Activated CD4-positive, alpha-beta T cell treated with anti-CD3 and anti-CD28 coated beads, Interleukin-2, amount 50 U/mL, for 4 hours (primary cell): ENCODE measurements at places on chromosomes 7 and 10.

- no peak for DNase-seq
Observed at GRCh38 chr10:92997620-92998019, 63.0 kb upstream of the CYP26C1 start.

GRCh38 chr7:50431722-50432305, 18.3 kb downstream of the FIGNL1 start:
- DNase-seq, result no peak

- DNase-seq, result no peak
Observed at GRCh38 chr7:100856871-100857282, 4.4 kb downstream of the SLC12A9 start.

GRCh38 chr7:100428967-100429636, 529 bp upstream of the MEPCE start:
- peak; percentile 100 for DNase-seq

DNA sequence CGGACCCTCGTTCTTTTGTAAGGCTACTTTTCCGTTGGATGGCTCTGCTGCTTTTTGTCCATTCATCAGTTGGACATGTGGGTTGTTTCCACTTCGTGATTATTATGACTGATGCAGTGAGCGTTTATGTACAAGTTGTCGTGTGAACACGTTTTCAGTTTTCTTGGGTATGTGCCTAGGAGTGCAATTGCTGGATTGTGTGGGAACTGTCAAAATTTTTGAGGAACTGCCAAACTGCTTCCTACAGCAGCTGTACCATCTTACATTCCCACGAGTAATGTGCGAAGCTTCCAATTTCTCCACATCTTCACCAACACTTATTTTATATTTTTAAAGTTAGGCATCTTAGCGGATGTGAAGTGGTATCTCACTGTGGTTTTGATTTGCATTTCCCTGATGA, 10.4 kb downstream of the FKBP6 start:
- no peak for DNase-seq

DNA sequence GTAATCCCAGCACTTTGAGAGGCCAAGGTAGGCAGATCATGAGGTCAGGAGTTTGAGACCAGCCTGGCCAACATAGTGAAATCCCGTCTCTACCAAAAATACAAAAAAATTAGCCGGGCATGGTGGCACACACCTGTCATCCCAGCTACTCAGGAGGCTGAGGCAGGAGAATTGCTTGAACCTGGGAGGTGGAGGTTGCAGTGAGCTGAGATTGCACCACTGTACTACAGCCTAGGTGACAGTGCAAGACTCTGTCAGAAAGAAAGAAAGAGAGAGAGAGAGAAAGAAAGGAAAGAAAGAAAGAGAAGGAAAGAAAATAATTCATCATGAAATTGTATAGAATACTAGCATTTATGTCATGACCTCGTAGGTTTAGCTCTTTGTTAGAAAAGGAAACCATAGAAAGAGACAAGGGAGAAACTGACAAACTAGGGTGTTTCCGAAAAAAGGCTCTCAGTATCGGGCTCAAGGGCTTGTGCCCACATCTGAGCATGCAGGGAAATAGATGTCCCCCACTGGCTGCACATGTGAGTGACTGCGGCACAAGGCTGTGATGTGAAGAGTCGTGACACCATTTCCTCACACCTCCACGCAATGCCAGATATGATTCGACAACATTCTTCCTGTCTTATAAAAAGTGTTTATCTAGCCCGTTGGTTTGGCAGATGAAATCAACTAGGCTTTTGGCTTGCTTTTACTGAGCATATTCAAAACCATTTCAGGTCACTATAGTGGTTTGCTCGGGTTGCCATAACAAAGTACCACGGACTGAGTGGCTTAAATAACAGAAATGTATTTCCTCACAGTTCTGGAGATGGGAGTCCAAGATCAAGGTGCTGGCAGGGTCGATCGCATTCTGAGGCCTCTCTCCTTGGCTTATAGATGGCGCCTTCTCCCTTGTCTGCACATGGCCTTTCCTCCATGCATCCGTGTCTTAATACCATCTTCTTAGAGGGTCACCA, 2.0 kb downstream of the SRGN start:
- DNase-seq, result peak; percentile 61

- no peak for DNase-seq
Observed at GRCh38 chr10:86727470-86727869, 28.9 kb upstream of the BMPR1A start.

DNA sequence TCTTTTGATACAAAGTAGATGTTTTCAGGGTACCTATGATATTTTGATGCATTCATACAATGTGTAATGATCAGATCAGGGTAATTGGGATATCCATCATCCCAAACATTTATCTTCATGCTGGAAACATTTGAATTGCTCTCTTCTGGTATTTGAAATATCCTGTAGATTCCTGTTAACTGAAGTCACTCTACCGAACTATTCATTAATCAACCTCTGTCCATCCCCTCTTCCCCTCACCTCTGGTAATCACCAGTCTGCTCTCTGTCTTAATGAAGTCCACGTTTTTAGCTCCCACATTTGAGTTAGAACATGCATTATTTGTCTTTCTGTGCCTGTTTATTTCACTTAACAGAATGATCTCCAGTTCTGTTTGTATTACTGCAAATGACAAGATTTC, 11.3 kb downstream of the MTG1 start:
- DNase-seq, result no peak

DNA sequence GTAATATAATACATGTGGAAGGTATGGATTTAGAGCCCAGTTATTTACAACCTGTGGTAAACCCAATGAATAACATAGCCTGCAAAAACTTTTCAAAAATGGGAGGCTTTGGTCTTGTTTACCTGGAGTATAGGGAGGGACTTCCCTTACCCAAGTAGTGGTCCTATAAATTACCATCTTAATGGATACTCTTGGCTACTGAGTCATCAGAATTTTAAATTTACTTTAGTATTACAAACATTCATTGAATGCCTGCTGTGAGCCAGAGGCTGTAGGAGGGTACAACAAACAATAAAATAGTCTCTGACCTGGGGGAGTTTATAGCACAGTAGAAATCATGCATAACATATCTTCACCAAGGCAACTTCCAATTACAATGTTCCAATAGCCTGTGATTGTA, 365.1 kb downstream of the BBS9 start:
- DNase-seq, result no peak

GRCh38 chr7:98823226-98823625, 46.6 kb downstream of the TMEM130 start:
- DNase-seq, result no peak

GRCh38 chr7:109901926-109902325, 1189.0 kb upstream of the LRRN3 start:
- no peak for DNase-seq

DNA sequence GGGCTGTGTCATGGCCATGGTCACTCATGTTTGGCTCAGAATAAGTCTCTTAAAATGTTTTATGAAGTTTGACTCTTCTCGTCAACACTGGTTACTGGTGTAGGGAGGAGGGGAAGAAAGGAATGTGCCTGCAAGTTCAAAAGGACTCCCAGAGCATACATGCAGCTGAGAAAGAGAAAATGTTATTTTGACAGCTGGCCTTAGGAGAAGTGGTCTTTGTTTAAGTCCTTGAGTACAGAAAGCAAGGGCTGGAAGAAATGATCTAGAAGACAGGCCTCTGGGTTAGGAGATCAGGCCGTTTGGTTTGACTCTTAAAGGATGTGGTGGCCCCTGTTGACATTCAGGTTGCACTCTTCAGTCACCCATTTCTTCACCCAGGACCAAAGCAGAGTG, 245.5 kb downstream of the REEP3 start:
- no peak for DNase-seq

DNA sequence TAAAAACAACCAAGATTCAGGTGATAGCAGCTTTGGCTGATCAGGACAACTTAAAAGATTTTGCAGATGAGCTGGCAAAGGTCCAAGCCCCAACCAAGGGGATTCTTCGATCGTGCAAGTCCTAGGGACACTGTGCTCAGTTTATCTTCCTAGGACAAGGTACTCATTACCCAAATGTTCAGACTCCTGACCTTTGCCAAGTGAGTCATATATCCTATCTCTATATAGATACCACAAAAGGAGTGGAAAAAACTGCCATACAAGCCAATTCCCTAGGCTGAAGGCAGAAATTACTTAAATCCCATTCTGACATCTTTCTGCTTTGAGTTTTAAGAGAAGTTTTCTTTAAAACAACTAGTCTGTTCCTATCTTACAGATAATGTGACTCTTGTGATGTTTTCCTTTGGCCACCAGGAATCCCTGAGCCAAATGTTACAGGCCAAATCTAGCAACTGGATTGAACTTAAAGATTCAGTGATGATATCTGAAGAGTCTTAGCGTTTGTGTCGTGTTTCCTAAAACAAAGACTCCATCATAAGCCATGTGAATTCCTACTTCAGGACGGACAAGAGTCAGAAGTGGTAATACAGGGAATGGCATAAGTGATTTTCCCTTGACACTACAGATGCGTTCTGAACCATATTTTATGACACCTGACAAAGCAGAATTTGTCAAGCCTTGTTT, 142.6 kb upstream of the ASAH2 start:
- DNase-seq, result no peak

DNA sequence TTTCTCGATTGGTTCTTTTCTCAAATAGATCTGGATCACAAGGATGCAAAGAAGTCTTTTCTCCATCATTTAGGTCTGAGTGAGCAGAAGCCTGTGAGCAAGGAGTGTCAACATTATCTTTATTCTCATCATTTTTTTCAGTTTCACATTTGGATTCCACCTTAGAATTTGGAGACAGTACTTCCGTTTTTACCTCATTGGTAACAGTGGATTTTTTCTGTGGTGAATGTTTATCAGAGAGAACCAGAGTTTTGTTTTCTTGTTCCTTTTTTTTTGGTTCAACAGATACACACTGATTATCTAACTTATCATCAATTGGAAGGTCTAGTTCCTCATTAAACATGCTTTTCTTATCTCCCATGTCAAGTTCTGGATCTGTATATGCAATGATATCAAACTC, 151.3 kb downstream of the GALNT11 start:
- no peak for DNase-seq

- DNase-seq, result no peak
Observed at GRCh38 chr10:96978621-96979154, 146.6 kb downstream of the LCOR start.

DNA sequence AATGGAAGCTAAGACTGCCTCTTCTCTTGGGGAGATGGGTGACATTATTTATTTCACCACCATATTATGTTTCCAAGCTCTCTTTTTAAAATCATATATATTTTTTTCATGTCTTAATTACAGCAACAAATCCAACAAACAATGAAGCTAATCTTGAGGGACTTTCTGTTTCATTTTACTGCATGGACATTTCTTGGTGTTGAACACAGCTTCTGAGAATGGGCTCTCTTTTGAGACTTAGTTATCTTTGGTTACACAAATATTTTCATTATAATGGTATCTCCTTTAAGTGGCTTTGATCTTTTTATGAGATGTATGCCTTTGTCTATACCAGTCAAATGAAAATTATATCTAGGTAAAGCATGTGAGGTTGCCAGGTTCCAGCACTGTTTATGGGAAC, 210.0 kb upstream of the LRRN3 start:
- DNase-seq, result no peak

DNA sequence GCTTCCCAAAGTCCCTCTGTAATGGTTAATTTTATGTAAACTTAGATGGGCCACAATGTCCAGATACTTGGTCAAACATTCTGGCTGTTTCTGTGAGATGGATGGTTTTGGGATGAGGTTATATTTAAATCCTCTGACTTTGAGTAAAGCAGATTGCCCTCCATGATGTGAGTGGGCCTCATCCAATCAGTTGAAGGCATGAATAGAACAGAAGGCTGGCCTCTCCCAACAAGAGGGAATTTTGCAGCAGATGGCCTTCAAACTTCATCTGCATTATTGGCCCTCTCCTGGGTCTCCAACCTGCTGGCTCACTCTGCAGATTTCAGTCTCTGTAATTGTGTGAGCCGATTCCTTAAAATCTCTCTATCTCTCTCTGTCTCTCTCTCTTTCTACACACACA, 362.3 kb downstream of the GRID1 start:
- DNase-seq, result no peak

DNA sequence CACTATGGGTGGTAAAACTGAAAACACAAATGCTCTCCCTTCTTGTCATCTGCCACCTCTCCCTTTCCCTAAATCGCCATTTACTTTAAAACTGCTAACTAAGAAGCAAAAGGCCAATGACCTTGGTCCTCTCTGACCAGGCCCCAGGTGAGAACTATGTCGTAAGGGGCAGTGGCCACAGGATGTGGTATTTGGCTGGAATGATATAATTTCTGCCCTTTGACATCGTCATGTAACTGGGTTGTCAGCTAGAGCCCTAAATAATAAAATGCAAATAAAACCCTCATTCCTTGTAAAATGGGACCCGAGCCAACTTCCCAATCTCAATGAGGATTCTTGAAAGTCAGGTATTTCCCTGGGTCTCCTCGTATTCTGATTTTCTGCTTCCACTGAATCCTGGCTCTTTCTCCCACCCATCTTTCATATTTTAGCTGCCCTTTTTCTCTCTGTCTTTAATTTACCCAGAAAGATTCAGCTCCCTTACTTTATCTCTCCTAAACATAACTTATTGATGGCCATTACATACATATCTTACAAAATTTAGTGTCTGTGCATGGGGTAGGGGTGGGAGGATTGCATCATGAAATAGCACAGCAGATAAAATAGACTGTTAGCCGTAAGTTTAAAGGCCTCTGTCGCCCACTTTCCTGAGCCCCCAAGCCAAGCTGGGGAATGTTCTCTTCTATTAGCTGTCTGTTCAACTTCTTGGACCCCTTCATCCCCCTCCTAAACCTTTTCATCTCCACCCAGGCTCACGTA, 3.2 kb upstream of the EEPD1 start:
- no peak for DNase-seq

- no peak for DNase-seq
Observed at GRCh38 chr7:7516156-7516555, 19.5 kb downstream of the COL28A1 start.

DNA sequence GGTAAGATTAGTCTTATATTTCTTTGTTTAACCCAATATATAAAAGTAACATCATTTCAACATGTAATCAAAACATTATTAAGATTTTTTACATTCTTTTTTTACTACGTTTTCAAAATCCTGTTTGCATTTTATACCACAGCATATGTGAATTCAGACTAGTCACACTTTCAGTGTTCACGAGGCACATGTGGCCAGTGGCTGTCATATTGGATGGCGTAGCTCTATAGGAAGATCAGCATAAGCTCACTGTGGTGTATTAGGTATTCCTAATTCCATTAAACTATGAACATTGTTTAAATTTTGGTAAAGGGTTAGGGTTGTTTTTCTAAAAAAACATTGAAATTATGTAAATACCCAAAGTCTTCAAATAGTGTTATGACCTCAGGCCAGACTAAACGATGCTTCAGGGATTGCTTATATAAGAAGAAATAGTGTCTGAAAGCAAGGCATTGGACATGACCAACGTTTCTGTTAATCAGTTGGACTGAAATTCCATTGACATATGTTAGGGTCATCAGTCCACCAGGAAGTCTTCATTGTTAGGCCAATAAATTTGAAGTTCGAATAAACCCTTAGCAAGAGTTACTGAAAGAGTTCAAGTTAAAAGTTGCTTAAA, 97.0 kb downstream of the BICC1 start:
- DNase-seq, result no peak

DNA sequence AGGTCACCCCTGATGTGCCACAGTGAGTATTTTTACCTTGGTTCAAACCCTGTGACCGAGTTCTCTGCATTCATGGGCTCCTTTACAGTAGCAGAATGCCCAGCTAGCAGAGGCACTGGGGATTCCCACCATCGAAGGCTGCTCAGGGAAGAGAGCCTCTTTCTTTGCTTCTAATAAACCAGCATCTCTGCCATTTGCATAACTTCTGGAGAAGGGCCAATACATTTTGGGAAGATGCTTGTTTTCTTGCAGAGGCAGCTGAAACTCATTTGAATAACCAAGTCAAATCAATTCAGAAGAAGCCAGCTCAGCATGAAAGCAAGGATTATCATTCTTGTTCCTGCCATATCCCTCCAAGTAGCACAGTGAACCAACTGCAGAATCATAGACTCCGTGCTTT, 82.9 kb upstream of the WDR11 start:
- DNase-seq, result no peak

- peak; percentile 17 for DNase-seq
Observed at GRCh38 chr10:27743012-27743876, 2.4 kb downstream of the MKX start.
